ENCODE measurements at places on chromosomes 12 and 14. TPM values are rescaled to one million over a fixed set of nuclear protein-coding genes. Genes with fewer than 3 reads are reported as not detected.
A peak's percentile ranks its signal among the peaks of the same experiment; 100 is the strongest.

Gene TMEM119
- total RNA-seq, result 21.1 TPM

Gene FIGNL2
- total RNA-seq, result 1.0 TPM

- no peaks in the 10 kb centered on the region for H3K4me1 ChIP-seq
- DNase-seq, result no peak
- no peak overlapping the region for H3K27ac ChIP-seq
- no peaks in the 10 kb centered on the region for H3K27me3 ChIP-seq
Observed at GRCh38 chr14:38056270-38056669, 151.4 kb upstream of the SSTR1 start.

DNA sequence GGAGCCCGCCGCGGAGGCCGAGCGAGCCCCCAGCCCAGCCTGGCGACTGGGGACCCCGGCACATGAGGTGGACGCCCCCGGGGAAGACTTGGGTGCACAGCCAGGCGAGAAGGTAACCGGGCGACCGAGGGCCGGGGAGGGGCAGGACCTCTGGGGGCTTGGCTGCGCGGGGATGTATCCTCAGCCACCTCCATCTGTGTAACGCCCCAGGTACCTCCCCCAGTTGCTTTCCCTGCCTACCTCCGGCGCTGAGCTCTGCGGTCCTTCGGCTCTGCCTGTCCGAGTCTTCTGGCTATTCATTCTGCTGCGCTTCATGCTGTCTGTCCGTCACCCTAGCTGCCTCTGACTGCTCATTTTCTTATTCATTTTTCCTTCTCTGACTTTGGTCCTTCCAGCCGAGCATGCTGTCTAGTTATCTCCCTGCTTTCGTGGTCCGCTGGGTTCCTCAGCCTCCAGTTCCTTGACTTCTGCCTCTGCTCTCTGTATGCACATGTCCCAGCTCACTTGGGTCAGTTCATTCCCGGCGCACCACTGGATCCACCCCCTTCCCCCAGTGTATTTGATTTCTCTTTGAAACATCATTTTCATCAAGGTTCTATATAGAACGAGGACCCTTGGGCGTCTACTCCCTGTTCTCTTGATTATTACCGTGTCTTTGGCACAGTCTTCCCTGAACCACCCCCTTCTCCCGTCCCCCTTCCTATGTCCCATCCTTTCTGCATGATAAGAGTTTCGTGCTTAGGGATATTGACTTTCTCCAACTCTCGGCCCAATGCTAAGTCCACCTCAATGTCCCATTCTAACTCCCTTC, 612 bp downstream of the PHC1 start:
- peak overlapping the region; percentile 91 for H3K4me3 ChIP-seq
- peak; percentile 80 for DNase-seq
- no peaks in the 10 kb centered on the region for H3K36me3 ChIP-seq
- no peaks in the 10 kb centered on the region for H3K27me3 ChIP-seq
- peaks cover 6% of the 10 kb centered on the region for H3K4me1 ChIP-seq

DNA sequence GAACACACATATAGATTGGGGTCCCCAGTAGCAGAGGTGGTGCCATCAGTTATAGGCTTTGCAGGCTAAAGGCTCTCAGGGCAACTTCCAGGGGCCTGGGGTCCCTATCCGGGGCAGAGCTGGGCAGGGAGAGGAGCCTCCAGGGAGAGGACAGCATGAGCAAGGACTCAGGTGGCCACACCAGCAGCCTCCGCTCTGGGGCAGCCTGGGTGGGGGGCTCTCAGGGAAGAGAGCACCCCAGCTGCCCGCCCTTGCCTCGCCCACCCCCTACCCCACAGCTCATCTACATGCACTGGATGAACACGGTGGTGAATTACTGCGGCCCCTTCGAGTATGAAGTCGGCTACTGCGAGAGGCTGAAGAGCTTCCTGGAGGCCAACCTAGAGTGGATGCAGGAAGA, 14.0 kb downstream of the PLBD2 start:
- no peak overlapping the region for H3K4me3 ChIP-seq
- no peak overlapping the region for H3K27ac ChIP-seq
- H3K27me3 ChIP-seq, result no peaks in the 10 kb centered on the region
- no peaks in the 10 kb centered on the region for H3K4me1 ChIP-seq
- no peak for DNase-seq

DNA sequence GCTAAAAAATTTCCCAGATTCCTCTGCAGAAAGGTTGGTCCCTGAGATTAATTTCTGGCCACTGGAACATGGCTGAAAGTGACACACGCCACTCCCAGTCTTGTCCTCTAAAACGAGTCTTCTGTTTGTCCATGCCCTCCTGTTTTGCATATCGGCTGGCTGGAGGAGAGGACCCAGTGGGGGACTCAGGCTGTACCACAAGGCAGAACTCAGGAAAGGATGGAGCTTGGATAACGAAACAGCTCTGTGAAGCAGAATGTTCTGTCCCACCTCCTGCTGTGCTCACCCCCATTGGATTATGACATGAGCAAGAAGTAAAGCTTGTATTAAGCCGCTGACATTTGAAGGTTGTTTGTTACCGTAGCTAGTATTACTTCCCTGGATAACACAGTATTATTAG, 856.2 kb downstream of the BCL11B start:
- no peaks in the 10 kb centered on the region for H3K4me1 ChIP-seq
- DNase-seq, result no peak
- H3K27me3 ChIP-seq, result no peaks in the 10 kb centered on the region
- H3K36me3 ChIP-seq, result no peaks in the 10 kb centered on the region
